ENCODE measurements at places on chromosomes 3 and 15. TPM values are rescaled to one million over a fixed set of nuclear protein-coding genes. Genes with fewer than 3 reads are reported as not detected.

IRAK2 gene
- total RNA-seq, result not detected

MINAR1 gene
- total RNA-seq, result not detected

VEPH1 gene
- 5.8 TPM for total RNA-seq

MAP6D1 gene
- total RNA-seq, result not detected

TMC3 gene
- total RNA-seq, result not detected

DNA sequence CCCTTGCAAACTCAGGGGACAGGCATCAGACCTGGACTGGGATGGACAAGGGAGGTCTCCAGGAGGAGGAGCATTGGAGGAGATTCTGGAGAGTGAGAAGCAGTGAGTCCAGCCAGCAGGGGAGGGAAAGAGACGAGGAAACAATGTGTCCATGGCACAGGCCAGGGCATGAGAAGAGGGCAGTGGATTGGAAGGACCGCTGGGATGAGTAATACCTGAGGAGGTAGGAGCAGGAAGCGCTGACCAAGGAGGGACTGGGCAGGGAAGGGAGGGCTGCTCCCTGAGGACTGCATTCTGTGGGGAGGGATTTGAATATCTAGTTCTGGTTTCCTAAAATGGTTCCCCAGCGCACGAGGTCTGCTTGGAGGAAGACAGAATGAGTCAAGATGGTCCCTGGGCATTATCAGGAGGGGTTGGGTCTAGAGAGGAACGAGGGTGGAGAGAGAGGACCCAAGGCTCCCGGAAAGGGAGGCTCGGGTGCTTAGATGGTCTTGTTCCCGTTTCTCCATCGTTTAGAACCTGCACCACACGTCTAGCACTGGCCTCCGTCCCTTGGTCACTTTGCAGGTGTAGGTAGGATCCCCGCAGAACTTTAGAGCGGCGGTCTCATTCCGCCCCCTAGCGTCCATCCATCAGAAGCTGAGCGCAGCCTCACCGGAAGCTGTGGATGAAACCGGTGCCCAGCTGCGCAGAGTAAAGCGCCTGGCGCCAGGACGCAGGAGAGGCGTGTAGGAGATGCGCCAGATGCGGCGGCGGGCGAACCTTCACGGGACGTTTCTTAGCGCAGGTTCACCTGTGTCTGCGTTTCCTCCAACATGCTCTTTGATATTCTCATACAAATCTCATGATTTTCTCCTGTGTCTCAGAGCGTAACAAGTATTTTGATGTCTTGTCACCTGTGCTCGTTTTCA is 190.7 kb upstream of the NDN start:
- H3K27me3 ChIP-seq, result no peaks in the 10 kb centered on the region
- H3K4me3 ChIP-seq, result no peak overlapping the region
- DNase-seq, result peak; percentile 84
- H3K4me1 ChIP-seq, result no peaks in the 10 kb centered on the region
- H3K36me3 ChIP-seq, result no peaks in the 10 kb centered on the region

DNA sequence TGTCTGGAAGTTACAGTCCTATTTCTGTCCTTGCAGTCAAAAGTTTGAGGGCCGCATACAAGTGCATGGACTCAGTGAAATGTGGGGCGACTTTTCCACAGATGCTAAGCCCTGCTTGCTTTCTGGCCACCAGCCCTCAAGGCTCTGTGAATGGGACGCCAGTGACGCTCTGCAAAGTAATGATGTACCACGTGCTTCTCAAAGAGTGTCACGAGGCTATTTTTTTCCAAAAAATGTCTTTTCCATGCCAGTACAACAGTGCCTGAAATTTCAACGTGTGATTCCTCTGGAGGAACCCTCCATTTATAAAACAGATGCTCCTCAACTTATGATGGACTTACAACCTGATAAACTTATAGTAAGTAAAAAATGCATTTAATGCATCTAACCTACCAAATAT is 281.8 kb upstream of the CRBN start:
- H3K4me1 ChIP-seq, result no peaks in the 10 kb centered on the region
- no peak for DNase-seq
- H3K27me3 ChIP-seq, result no peaks in the 10 kb centered on the region

- no peak overlapping the region for H3K27ac ChIP-seq
- H3K4me3 ChIP-seq, result no peak overlapping the region
- no peaks in the 10 kb centered on the region for H3K27me3 ChIP-seq
- no peak for DNase-seq
- no peaks in the 10 kb centered on the region for H3K36me3 ChIP-seq
Measured at GRCh38 chr15:95422255-95422654, 908.2 kb upstream of the NR2F2 start.

DNA sequence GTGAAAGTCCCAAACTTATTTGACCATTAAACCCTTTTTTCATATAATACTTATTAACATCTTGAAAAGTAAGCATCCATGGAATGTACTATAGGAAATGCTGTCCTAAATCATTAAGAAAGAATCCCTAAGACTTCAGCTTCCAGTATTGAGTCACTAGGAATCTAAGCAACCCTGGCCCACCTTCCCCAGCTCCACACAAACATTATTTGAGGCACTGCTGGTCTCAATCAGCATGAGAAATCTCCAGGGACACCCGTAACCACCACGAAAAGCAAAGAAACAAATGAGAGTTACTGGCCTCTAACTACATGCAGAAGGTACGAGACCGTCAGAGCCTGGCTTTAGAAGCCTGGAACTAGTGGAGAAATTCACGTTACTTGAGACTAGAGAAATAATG is 68.2 kb downstream of the POLQ start:
- no peak overlapping the region for H3K4me3 ChIP-seq
- no peak for DNase-seq
- H3K27ac ChIP-seq, result no peak overlapping the region

DNA sequence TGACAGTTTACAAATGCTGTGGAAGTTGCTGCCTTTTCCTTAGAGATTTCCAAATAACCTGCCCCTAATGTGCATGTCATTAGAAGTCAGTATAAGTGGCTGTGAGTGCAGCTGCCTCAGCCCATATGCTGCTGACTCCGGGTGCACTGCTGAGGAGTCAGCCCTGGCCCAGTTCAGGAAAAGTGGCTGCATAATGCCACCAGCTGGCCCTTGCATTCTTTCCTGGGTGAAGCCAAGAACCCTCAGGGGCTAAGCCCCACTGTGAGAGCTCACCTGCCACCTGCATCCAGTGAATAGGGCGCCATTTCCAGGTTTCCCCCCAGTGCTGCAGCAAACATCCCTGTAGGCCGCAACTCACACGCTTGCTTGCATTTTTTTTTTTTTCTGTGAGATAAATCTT is 139.9 kb downstream of the TJP1 start:
- no peak for DNase-seq
- no peak overlapping the region for H3K4me3 ChIP-seq
- H3K36me3 ChIP-seq, result no peaks in the 10 kb centered on the region

GRCh38 chr15:49088996-49089395 is 42.8 kb upstream of the SECISBP2L start:
- no peaks in the 10 kb centered on the region for H3K27me3 ChIP-seq
- no peak for DNase-seq
- no peaks in the 10 kb centered on the region for H3K4me1 ChIP-seq

GRCh38 chr15:80779658-80780415 is 667 bp downstream of the CEMIP start:
- H3K4me1 ChIP-seq, result peaks cover 39% of the 10 kb centered on the region
- no peak overlapping the region for H3K27ac ChIP-seq
- peak overlapping the region; percentile 41 for H3K4me3 ChIP-seq
- peaks cover 27% of the 10 kb centered on the region for H3K27me3 ChIP-seq

DNA sequence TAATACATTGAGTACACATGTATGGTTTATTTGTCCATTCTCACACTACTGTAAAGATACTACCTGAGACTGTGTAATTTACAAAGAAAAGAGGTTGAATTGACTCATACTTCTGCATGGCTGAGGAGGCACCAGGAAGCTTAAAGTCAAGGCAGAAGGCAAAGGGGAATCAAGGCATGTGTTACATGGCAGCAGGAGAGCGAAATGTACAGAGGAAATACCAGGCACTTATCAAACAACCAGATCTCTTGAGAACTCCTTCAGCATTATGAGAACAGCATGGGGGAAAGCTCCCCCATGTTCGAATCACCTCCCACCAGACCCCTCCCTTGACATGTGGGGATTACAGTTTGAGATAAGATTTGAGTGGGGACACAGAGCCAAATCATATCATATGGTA is 666.3 kb downstream of the ZBBX start:
- no peak for DNase-seq
- no peaks in the 10 kb centered on the region for H3K4me1 ChIP-seq
- H3K27ac ChIP-seq, result no peak overlapping the region
- no peaks in the 10 kb centered on the region for H3K27me3 ChIP-seq
- H3K36me3 ChIP-seq, result no peaks in the 10 kb centered on the region
